Activated T-cell treated with anti-CD3 and anti-CD28 coated beads, Interleukin-2, amount 50 U/mL, for 48 hours (primary cell): ENCODE measurements at places on chromosomes 2 and 18.

- no peak for DNase-seq
These were observed 43.1 kb downstream of the ACKR3 start for GRCh38 chr2:236612737-236613136.

DNA sequence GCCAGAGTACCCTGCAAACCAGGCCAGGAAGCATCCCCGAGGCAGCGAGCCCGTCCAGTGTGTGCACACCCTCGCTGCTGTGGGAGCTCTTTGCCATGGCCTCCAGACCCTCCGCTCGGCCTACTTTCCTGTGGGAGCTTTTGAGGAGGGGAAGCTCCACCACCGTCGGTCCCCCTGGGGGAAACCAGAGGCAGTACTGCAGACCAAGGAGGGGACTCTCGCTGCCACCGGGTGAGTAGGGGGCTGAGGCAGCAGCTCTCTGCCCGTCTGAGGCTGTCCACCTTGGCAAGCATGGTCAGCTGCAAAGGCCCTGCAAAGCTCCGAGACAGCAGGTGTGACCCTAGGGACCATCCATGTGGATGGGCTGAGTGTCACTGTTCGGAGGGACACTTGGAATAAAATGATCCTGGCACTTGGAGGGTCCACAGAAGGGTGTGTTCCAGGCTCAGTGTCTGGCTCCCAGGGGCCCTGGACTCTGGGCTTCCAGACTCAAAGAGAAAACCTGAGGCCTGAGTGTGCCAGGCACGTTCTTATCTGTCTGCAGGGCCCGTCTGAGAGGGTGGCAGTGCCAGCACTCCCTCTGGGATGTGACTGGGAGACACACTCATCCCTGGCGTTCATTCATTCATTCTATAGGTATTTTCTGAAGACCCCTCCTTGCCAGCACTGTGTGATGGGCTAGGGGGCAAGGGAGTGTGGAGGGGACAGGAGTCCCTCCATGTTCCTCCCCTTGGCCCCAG is 282.8 kb upstream of the HS6ST1 start:
- no peak for DNase-seq

- DNase-seq: no peak
These were observed 244.9 kb downstream of the SP3 start for GRCh38 chr2:173720306-173720705.

- DNase-seq: no peak
These were observed 112.8 kb downstream of the CAPN13 start for GRCh38 chr2:30694286-30695055.

GRCh38 chr2:237235383-237236095 is 149.8 kb downstream of the COPS8 start:
- no peak for DNase-seq

- DNase-seq: no peak
These were observed 250.2 kb downstream of the LPIN1 start for GRCh38 chr2:11996618-11997017.

DNA sequence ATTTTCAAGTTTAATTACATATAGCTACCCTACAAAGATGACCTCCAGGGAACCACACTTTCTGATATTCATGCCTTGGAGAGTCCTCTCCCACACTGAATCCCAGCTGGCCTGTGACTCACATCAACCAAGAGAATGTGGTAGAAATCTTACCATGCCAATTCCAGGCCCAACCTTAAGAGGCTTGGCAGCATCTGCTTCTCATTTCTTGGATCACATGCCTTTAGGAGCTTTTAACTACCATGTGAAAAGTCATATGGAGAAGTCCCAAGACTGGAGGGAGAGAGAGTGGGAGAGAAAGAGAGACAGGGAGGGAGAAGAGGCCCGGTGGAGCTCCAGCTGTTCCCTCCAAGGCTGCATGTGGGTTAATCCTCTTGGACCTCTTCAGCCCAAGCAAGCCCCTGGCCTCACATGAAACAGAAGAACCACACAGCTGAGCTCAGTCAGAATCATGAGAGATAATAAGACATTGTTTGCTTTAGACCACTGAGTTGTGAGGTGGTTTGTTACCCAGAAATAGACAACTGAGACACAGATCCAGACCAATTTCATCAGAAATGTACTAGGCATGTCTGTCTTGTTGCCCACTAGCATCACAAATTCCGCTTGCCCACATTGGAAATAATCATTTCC is 190.7 kb downstream of the MTCL1 start:
- DNase-seq: no peak

DNA sequence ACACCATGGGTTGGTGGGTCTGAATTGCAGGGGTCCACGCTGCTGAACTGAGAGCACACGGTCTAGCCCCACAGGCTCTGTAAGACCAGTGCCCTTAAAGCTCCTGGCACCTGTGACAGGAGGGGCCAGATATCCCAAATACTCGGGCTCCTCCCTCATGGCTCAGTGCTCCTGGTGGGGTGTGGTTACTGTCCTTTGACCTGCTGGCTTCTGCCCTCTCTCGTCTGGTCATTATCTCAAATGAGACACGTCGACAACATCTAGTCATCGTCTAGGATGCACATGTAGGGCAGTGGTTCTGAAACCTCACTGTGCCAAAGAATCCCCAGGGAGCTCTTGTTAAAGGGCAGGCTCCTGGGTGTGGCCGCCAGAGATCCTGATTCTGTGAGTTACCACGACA is 258.4 kb downstream of the LOXHD1 start:
- no peak for DNase-seq

GRCh38 chr2:96157649-96158553 is 12.7 kb upstream of the DUSP2 start:
- peak; percentile 97 for DNase-seq

GRCh38 chr2:193668557-193669323 is 1474.0 kb upstream of the TMEFF2 start:
- DNase-seq: no peak

GRCh38 chr2:68739595-68740399 is 5.2 kb downstream of the ARHGAP25 start:
- peak; percentile 35 for DNase-seq

- DNase-seq: no peak
These were observed 493.7 kb upstream of the TNP1 start for GRCh38 chr2:217353591-217353990.

DNA sequence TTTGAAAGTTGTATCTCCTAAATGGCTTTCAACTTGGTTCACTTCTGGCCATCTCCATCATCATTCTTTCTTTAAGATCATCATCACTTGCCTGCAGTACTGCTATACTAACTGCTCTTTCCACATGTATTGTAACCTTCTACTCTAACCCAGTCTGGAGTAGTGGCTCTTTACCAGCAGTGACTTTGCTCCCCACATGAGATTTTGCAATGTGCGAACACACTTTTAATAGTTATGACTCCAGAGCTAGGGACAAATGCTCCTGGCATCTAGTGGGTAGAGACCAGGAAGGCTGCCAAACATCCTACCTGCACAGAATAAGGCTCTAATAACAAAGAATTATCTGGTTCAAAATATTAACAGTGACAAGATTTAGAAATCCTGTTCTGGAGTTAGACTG is 243.8 kb downstream of the XIRP2 start:
- DNase-seq: no peak

DNA sequence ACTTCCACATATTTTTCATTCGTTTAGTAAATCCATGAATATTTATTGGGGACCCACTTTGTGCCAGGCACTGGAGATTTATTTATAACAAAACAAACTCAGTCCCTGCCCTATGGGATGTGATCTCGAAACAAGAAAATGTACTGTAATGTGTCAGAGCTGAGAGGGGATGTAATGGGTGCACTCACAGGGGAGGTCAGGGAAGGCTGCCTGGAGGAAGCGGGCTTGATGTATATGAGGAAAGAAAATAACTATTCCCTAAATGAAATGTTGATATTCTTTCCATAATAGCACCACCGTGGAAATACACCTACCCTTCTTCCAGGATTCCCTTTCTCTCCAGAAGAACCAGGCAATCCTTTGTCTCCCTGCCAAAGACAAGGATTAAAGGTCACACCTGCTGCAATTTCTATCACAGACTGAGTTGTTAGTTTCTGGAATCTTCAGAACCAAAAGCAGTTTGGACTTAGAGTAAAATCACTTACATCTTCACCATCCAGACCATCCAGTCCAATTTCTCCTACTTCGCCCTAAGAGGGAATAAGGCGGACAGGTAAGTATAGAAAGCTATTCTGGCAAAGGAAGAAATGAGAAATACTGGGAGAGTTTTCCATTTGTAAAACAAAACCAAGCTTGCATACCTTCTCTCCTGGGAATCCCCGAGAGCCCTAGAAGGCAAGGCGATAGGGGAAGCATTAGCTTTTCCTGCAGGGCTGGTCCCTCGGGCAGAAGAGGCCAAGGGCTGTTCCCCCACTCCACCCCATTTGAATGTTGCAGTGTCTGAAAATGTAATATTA is 55.0 kb downstream of the COL6A3 start:
- DNase-seq: no peak

DNA sequence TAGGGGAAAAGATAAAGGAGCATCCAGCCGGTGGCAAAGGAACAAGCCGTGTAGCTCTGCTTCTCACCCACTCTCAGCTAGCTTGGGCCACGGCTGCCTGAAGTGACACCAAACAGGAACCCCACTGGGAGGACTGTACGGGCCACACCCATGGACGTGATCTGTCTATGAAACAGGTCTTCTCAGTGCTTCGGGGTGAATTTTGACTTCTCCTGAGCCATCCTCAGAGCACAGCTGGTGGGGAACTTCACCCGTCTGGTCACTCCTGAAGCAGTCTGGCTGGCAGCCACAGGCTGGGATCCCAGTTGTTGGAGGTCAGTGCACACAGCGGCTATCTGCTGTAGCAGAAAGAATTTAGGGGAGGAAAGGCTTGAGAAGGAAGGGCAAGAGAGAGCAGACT is 223.8 kb downstream of the FAM210A start:
- DNase-seq: no peak

DNA sequence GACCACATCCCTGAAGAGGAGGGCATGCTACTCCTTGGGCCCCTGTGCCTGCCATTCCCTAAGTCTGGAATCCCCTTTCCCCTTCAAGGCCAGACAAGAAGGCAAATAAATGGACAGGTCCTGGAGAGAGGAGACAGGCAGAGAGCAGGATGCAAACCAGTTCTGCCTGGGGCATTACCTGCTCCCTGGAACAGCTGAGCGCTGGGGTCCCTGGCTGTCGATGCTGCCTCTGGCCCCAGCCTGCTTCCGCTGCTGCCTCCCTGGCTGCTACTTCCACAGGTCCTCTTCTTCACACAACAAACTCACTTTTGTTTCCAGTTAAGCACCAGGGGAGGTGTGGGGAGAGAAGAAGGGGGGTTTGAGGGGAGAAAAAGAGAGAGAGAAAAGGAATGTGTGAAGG is 53.1 kb downstream of the SLC4A5 start:
- DNase-seq: no peak

DNA sequence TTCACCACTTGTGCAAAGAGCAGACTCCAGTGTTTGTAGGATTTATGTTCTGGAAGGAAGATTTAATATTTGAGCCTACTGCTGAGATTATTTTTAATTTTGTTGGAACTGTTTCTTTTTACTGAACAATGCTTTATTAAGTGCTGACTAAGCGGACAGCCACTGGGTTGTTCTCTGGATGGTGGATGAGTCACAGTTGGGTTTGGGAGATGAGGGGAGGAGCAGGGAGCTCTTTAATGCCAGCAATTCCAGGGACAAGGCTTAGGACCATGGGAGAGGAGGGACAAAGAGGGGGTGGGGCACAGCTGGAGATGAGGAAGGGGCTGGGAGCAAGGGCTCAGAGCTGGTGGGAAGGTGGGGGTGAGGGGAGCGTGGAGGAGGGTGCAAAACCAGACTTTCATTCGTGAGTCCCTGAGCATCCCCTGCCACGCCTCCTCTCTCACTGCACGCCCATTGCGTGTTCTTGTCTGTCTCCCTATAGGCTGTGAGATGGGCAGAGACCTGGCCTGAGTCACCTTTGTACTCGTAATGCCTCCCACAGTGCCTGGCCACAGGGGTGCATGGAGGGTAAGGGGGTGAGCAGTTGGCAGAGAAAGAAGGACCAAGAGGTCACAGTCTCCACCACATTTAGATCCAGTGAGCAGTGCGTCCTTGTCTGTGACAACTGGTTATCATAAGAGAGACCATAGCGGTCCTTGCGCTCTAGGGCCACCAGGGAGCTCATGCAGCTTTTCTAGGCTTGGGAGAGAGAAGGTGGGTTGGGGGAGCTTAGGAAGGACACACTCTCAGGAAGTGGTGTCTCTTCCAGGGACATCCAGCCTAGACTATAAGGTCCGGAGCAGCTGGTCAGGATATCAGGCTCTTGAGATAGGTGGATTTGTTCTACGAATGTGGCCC is 18.4 kb downstream of the SLC4A3 start:
- DNase-seq: no peak

DNA sequence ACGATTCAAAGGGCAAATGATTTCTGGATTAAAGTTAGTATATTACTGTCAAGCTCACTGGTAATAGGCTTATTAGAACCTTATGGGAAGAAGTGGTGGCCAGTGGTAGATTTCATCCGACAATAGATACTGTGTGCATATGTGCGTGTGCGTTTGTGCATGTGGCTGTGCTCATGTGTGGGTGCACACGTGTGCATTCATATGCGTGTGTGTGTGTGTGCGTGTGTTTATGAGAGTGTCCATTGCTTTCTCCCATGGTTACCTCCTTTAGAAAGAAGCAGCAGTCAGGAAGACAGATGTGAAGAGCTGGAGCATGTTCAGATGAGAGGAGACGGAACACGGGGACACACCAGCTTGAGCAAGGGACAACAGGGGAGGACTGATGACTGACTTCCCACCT is 8.9 kb upstream of the MROH2A start:
- DNase-seq: no peak

DNA sequence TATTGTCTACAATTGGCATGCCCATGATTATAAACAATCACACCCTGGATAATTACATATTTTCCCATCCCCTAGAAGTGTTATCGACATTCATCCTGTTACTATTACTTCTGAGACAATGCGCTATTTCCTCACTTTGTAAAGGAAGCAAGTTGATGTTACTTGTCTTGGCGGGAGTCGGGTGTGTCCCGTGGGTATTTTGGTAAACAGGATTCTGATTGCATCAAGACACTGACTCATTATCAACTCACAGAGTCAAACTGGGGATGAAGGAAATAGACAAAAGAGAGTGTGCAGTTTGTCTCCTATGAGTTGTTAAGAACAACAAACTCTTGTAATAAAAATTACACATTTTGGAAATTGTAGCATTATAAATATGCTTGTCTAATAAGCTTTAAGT is 142.7 kb downstream of the GALR1 start:
- DNase-seq: no peak

DNA sequence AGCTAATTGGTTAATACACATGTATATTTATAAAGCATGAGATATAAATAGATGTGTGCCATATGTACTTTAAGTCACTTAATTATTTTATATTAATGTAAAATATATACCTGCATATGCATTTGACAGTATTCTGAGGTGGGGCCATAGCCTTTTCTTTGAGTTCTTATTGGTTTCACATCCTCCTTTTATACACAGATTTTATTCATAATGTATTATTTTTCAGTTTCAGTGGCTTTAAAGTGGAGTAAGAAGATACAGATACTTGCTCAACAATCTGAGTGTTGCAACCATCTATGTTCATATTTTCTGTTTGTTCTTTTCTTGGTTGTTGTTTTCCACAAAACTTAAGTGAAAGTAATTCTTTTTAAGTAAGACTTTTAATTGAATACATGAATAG is 436.5 kb downstream of the RND3 start:
- no peak for DNase-seq

GRCh38 chr2:4832642-4833041 is 859.5 kb upstream of the SOX11 start:
- DNase-seq: no peak

GRCh38 chr2:190540048-190540447 is 5.5 kb upstream of the NEMP2 start:
- DNase-seq: no peak

GRCh38 chr2:53633441-53633840 is 134.2 kb upstream of the CHAC2 start:
- DNase-seq: no peak
